ENCODE measurements at places on chromosomes 5 and 9.

DNA sequence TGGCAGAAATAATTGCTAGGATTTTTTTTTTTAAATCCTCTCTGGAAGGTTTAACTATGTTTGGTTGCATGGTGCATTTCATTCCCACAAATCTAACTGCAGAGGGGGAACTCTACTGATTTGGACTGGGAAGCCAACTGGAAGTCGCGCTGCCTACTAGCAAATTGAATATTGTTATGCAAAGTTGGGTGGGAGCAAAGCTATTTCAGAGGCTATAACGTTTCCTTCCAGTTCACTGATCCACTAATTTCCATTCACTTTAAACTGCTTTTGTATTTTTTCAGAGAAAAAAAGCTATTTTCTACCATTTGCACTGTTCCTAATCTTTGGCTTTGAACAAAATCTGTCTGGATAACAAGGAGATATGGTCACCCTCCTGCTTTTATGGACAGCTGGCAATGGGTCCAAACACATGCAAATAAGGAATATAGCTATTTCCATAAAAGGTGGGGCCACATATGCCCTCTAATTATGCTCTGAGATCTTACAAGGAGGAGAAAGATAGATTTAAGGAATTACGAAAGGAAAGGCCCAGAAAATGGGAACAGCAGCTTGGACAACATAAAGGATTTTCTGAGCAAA, 40.1 kb downstream of the MACIR start:
- no peak for DNase-seq

DNA sequence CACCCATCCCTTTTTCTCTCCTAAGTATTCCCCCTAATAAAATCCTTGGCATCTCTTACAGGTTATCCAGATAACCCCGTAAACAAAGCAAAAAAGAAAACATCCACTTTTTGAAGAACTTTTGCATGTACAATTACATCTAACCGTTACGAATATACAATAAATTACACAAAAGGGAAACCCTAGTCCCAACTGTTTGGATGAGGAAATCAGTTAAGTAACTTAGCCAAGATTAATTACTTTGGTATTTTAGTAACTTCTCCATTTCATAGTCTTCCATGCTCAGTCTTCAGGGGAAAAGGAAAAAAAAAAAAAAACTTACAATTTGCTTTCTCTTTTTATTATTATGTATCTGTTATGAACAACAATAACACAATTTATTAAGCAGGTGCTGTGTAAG, 212.9 kb downstream of the ACTL7B start:
- DNase-seq = no peak

GRCh38 chr5:172090976-172091547, 84.6 kb upstream of the FBXW11 start:
- DNase-seq = no peak

- DNase-seq = no peak
Observed at GRCh38 chr5:19745247-19745646, 242.8 kb downstream of the CDH18 start.

- DNase-seq = no peak
Observed at GRCh38 chr9:127917603-127918002, 762 bp upstream of the ST6GALNAC4 start.

DNA sequence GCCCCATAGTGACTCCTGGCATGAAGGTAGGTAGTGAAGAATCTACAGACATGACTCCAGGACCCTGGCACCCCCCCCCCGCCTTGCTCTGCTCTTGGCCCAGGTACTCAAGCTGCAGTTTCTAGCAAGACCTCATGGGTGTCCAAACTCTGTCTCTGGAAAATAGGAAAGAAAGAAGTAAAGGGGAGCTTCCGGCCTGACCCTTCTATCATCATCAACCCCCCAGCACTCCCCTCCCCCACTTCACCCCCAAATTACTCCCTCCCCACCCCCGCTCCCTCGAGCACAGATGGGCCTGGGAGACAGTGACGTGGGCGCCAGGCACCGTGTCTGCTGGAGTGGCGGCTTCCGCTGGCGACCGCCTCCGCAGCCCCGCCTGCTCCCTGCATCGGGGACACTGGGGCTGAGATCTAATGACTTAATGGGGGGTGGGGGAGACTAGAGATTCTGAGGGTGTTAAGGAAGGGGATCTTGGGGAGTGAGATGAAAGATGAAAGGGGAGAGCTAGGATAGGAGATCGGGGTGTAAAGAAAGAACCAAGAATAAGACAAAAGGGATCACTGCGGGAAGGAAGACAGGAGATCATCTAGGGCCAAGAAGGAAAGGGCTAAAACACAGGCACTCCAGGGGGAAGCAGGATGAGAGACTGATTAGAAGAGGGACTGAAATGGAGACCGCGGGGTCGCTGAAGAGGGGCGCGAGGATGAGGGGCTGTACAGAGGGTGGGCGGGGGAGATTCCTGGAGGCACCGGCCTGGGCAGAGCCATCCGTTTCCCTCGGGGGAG, 1.1 kb upstream of the DNAJB5 start:
- no peak for DNase-seq

DNA sequence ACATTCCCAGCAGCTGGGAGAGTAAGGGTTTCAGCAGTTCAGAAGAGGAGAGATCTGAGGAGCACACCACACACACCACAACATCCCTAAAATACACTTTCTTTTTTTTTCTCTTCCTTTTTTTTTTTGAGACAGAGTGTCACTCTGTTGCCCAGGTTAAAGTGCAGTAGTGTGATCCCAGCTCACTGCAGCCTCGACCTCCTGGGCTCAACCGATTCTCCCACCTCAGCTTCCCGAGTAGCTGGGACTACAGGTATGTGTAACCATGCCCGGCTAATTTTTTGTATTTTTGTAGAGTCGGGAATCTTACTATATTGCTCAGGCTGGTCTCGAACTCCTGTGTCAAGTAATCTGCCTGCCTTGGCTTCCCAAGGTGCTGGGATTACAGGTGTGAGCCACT, 9.7 kb upstream of the UBAP1 start:
- no peak for DNase-seq

Measured in SW 1271 (cell line).